Glutamatergic neuron (in vitro differentiated cells): ENCODE measurements at places on chromosomes 2 and 18.

DNA sequence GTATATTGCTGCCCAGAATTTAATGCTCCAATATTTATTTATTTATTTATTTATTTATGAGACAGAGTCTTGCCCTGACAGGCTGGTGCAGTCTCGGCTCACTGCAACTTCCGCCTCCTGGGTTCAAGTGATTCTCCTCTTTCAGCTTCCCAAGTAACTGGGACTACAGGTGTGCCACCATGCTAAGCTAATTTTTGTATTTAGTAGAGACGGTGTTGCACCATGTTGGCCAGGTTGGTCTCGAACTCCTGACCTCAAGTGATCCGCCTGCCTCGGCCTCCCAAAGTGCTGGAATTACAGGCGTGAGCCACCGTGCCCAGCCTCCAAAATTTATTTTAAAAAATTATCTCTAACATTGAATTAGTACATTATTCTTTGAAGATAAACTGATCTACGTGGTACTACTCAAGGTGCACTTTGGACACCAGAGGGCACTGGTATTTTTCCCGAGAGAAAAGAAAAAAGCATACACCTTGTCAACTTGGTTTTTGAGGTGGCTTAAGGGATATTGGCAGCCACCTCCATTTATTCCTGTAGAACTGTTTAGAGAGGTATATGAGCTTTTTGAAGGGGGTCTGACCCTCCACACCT is 1.4 kb upstream of the IDH1 start:
- DNase-seq: no peak

- DNase-seq: no peak
These were observed 219.7 kb downstream of the GULP1 start for GRCh38 chr2:188511346-188511745.

GRCh38 chr2:222703886-222704285 is 32.4 kb downstream of the MOGAT1 start:
- DNase-seq: no peak

GRCh38 chr2:28896906-28897305 is 2.4 kb downstream of the WDR43 start:
- DNase-seq: no peak

- DNase-seq: no peak
These were observed 36.8 kb downstream of the ADAM23 start for GRCh38 chr2:206480161-206480560.
